ENCODE measurements at places on chromosomes 1 and 21.

DNA sequence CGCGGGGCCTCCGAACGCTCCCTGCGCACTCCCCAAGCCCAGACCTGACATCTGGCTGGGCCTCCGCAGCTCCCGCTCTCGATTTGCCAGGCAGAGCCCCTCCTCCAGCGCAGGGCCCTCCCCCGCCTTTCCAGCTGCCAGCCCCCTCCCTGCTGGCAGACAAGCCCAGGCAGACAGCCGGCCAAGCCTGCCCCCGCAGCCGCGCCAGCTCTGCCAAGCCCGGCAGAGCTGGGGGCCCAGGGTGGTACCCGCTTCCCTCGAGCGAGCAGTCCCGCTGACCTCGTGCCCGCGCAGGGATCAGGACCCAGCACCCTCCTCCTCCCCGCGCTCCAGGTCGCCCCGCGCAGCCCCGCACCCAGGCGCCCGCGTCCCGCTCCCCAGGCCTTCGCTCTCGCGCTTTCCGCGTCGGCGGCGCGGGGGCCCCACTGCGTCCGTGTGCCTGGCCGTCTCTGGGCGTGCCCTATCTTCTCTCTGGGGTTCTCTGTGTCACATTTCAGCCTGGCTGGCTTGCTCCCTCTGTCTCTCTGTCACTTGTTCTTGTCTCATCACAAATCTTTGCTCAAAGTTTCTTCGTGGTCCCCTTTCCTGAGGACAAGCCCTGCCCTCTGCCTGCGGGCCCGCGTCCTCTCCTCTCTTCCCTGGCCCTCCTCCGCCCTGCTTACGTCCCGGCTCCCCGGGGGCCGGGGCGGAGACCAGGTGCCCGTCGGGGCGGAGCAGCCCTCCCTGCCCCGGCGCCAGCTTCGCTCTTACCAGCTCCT, 580 bp downstream of the INKA2 start:
- peak; percentile 71 for DNase-seq

DNA sequence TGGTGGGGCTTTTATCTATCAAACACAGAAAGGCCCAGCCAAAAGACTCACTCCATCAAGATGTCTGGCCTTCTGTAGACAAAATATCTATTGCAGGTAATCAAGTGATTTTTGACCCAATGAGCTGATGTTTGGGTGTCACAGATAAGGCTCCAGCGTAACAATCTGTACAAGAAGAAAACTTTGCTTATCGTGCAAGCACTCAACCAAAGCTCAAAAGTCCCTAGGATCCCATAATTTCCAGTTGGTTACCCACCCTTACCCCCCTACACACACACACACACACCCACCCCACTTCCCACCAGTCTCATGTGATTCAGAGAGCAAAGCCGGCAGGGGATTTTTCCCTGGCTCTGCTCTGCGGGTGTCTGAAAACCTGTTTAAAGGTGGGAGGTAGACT, 5.8 kb downstream of the ITPKB start:
- no peak for DNase-seq

DNA sequence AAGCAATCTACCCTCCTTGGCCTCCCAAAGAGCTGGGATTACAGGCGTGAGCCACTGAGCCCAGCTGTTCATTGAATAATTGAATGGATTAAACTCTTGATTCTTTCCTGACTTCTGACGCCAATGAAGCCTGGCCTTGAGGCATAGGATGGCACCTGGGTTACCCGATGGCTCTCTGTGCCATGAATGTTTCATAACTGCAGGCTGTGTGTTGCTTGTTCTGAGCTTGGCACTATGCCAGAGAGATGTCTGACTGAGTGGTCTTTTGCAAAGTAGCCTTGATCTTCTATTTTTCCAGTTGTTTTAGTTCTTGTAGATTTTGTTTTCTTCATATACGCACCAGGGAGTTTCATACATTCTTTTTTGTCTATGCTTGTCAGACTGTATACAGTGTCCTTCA, 38.5 kb upstream of the AK4 start:
- DNase-seq: no peak

DNA sequence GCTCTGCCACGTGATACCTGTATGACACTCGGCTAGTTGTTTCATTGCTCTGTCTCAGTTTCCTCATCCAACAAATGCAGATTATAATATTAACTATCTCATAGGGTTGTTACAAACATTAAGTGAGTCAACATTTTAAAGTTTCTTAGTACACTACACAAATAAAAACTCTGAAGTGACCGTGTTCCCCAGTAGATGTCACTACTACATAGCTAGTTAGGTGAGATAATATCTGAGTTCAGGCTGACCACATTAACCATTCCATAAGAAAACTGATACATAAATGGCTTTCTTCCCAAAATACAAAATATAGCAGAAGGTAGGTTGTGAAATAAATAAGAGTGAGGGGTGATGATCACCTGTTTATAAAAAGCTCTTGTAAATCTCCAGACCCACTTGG, 214.1 kb downstream of the NUF2 start:
- no peak for DNase-seq

GRCh38 chr1:12649971-12650421, 6.1 kb downstream of the AADACL4 start:
- DNase-seq: no peak

DNA sequence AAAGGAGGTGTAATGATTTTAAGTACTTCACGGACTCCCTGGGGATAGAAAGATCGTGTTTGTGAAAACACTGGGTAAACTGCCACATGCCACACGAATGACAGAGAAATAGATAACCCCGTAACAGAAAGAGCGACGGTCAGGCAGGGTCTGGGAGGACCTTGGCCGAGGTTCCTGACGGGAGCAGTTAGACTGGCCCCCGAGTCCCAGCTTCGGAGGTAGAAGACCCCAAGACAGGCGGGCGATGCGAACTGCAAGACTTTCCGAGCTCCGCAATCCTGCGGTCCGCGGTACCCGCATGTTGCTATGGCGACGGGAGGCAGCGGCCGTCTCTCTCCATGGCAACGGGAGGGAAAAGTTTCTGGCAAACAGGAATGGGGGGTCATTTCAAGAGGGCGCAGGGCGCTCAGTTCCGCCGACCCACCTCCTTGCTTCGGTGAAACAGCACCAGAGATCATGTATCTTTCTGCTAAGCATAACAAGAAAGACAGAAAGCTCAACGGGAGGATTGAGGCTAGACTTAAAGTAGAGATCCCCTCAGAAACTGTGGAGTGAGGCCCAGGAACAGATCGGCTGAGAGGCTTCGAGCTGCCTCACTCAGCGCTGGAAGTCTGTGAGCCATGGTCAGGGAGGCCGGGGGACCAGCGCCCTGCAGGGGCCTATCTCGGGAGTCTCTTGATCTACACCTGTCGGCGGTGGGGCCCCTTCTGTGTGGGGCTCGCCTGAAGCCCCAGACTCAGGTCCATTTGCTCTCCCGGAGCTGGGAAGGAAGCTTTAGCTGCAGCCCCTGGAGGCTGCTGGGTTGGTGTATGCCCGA, 685 bp upstream of the SYT6 start:
- DNase-seq: no peak

DNA sequence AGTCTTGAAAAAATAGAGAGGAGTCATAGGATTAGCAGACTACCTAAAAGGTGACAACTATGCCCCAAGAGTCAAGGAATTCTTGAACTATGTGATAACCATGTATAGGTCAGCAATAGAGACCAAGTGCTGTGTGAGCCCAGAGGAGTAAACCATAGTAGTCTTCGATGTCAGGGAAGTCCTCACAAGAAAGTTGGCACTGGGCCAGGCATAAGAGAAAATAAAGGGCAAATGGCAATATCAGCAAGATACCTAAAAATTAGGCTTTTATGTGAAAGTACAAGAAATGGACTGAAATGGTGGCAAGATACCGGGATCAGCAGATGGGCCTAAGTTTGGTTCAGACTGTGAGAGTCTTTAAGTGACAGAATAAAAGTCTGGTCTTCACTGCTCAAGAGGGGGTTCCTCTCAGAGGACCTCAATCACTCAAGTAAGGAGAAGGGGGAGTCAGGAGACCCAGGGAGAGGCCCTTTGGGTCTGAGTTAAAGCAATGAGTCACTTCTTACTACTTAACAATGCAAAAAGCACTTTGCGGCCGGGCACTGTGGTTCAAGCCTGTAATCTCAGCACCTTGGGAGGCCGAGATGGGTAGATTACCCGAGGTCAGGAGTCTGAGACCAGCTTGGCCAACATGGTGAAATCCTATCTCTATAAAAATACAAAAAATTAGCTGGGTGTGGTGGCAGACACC, 95.0 kb downstream of the TEX35 start:
- no peak for DNase-seq

DNA sequence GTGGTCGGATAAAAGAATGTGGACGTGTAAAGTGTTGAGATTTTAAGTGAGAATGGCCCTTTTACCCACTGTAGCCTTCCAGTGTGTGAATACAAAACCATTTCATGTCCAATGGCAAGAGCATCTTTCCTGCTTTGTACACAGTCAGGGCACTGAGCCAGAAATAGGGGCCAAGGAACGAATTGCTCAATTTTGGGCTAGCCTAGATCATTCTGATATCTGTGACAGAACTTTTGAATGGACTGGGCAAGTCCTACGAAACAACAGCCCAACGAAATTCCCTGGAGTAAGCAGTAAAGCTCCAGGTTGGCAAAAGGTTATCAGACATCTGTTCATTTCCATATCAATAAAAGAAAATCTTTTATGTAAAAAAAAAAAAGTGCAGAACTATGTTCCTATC, 5.5 kb downstream of the KIF26B start:
- DNase-seq: no peak

- no peak for DNase-seq
Observed at GRCh38 chr1:157494093-157494492, 58.2 kb downstream of the FCRL5 start.

GRCh38 chr1:216627252-216627651, 96.0 kb downstream of the ESRRG start:
- DNase-seq: no peak

DNA sequence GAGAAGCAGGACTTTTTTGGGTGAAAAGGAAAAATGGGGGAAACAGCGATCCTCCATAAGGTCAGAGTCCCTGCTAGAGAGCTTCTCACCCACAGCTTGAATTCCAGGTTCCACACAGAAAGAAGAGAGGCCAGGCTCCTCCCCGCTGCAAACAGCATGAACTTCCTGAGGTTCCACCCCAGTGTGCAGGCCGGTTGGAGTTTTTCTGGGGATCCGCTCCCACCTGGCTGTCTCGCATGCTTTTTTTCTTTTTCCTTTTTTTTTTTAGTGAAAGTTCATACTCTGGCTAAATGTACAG, 595.1 kb upstream of the ZP4 start:
- DNase-seq: no peak

GRCh38 chr1:109193653-109194590, 19.8 kb upstream of the SARS1 start:
- DNase-seq: peak; percentile 33

DNA sequence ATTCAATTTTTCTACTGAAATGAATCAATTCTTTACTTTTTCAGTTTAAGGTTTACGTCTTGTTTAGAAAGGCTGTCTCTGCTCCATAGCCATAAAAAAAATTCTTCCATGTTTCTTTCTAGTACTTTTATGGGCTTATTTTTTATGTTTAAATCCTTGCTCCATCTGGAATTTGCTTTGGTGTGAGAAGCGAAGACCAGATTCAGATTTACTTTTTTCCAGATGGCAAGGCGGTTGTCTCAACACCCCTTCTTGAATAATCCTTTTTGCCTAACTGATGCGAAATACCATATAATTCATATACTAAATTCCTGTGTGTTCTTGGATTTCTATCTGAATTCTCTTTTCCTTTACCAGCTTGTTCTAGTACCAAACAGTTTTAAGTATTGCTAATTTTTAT, 101.5 kb downstream of the C1orf94 start:
- no peak for DNase-seq

GRCh38 chr1:240462766-240463395, 149.1 kb downstream of the GREM2 start:
- no peak for DNase-seq

- no peak for DNase-seq
Observed at GRCh38 chr21:28805885-28806284, 186.8 kb downstream of the LTN1 start.

DNA sequence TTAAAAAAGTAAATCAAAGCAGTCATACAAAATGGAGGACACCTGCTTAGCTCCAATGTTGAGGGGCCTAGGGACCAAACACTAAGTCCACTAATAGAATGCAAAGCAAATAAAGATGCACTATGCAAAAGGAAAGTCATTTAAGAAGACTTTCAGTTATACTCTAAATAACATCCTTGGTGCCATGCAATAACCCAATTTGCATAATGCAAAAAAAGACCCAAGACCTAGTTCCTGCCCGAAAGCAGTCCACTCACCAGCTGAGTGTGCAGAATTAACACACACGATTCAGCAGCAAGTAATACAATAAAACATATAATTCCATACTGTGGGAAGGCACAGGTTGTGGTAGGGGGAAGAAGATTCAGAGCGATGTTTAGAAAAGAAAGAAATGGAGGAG, 101.8 kb downstream of the TGFBR3 start:
- no peak for DNase-seq

DNA sequence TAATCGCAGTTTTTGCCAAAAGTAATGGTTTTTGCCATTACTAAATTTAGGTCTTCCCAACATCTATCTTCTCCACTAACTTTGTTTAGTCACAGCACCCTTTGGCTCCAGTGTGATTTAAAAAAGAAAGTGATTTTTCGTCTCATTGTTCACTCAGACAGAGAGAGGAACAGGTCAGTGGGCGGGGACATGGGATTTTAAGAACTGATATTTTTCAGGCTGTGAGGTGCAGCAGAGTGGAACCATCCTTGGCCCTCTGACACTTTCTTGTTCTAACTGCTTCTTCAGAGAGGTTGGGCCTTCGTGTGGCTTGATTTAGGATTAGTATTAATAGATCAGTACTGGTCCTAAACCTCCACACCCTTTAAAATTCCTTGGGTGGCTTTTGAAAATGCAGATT, 38.8 kb downstream of the CASQ2 start:
- DNase-seq: no peak

DNA sequence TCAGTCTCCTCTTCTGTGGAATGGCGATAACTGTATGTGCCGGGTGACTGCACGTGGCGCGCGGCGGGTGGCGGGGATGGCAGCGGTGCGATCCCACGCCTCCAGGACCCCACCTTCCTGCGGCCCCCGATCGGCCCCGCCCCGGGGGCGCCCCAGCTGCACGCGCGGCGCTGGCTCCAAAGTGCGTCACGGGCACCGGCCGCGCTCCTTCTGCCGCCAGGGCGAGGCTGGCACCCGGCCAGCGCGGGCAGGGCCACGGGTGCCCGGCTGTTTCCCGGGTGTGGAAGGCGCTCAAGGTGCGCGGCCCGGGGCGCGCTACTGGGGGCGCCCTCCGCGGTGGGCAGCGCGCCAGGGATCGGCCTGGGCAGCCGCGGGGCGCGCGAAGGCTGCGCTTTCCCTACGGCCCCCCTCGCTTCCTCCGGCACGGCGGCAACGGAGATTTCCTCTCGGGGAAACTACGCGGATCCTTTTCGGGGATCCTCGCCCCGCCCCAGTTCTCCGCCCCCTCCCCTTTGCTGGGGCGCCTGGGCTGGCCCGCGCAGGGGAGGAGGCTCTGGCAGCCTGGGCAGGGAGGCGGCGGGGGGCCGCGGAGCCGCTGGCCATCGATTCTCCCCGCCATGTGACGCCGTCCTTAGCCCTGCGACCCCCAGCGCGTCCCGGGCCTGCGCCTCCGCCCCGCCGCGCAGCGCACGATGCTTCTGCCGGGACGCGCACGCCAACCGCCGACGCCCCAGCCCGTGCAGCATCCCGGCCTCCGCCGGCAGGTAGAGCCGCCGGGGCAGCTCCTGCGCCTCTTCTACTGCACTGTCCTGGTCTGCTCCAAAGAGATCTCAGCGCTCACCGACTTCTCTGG, at the start of gene EVA1C:
EVA1C (plus strand) TSS at position 545 of the 853 bp plus-strand sequence; CDS start at position 693, 148 bp downstream.
- DNase-seq: peak; percentile 84

GRCh38 chr1:51799372-51799771, 79.2 kb downstream of the NRDC start:
- no peak for DNase-seq
